ENCODE measurements at places on chromosomes 5 and 9.

- DNase-seq = no peak
These were observed 267.3 kb downstream of the COX7C start for GRCh38 chr5:86885011-86885410.

- DNase-seq = no peak
These were observed 328.8 kb downstream of the GADD45G start for GRCh38 chr9:89933578-89933977.

GRCh38 chr5:1098986-1099597, 12.8 kb downstream of the SLC12A7 start:
- DNase-seq = no peak

- DNase-seq = no peak
These were observed 997.1 kb upstream of the ARRDC3 start for GRCh38 chr5:92380069-92380770.

GRCh38 chr9:126684965-126685465, 71.3 kb downstream of the LMX1B start:
- DNase-seq = no peak

DNA sequence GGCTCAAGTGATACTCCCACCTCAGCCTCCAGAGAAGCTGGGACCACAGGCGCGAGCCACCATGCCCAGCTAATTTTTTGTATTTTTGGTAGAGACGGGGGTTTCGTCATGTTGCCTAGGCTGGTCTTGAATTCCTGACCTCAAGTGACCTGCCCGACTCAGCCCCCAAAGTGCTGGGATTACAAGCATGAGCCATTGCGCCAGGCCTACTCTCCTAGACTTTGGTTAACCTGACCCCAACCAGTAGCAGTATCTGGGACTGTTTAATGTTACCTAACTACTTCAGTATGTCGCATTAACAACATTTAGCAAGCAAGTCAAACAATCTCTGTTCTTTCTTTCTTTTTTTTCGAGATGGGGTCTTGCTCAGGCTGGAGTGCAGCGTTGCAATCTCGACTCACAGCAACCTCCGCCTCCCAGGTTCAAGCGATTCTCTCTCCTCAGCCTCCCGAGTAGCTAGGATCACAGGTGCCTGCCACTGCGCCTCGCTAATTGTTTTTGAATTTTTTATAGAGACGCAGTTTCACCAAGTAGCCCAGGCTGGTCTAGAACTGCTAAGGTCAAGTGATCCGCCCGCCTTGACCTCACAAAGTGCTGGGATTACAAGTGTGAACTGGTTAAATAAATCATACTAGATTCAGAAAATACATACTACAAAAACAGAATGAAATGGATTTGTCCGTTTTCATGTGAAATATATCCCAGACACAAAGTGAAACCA, 2.0 kb downstream of the AK3 start:
- no peak for DNase-seq

DNA sequence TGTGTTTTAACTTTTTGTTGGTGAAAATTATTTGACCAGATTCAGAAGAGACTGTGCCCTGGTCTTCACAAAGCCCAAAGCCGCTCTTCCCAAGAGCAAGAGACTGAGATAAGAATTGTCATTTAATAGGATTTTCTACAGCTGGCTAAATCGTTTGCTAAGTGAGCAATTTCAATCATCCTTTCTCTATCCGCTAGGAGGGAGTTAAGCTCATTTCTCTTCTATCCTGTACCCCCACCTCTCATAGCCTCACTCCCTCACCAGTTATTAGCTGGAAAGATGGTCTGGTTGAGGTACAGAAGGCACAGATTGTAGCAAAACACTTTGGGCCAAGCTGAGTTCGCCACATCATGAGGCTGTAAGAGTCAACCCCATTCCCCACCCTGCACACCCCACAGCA, 43.0 kb upstream of the SIL1 start:
- no peak for DNase-seq

- no peak for DNase-seq
These were observed 895.9 kb upstream of the CDH10 start for GRCh38 chr5:25540628-25541027.

DNA sequence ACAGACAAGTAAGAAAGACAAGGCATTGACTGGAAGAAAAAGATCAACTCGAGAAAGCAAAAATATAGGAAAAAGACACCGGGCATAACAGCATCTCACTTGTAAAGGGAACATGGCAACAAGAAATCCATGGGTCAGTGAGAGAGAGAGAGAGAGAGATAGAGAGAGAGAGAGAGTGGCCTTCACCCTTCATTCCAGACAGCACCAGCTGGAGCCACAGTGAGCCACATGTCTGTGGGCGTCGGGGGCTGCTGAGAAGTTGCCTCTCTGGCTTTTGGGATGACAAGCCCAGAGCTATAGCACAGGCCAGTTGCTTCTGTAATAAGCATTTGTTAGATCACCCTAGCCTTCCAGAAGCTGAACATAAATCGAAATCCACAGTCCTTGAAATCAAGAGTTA, 20.3 kb upstream of the ENC1 start:
- no peak for DNase-seq

DNA sequence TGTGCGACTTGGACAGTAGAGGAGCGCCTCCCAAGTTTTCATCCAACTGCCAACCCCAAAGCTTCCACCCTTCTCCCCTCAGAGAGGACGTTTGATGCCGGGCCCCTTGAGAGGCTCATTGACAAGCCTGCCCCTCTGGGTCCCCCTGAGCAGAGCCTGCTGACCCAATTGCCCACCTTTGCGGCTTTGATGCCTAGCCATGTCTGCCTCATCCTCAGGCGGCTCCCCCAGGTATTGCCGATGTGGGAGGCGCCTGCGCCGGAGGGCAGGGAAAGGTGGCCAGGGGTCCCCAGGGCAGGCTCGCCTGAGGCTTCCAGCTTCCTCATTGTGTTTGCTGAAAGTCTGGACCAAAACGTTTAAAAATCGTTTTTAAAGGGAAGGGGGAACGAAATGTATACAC, 1.4 kb downstream of the ODF2 start:
- DNase-seq = no peak

DNA sequence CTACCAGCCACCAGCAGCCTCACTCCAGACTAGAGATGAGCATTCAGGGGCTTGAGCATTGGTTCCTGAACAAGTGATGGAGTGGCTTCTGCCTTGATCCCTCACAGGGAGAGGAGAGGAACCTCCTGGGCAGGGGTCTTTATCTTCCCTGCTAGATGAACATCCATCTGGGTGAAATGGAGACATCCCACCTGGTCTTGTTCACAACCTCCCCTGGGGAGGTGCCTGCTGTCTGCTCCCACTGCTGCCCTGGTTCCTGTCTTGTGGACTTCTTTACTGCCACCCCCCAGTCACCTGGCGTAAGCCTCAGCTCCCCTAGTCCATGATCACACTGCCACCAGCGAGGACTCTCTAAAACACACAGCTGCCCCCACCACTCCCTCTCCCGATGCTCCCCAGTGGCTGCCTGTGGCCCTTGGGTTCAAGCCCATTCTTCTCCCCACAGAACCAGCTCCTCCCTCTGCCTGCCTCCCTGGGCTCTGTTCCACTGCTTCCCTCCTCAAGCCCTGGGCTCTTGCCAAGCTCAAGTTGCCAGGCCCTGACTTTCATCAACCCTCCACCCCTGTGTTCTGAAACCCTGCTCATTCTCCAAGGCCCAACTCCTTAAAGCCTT, 51.5 kb downstream of the COL15A1 start:
- DNase-seq = no peak

DNA sequence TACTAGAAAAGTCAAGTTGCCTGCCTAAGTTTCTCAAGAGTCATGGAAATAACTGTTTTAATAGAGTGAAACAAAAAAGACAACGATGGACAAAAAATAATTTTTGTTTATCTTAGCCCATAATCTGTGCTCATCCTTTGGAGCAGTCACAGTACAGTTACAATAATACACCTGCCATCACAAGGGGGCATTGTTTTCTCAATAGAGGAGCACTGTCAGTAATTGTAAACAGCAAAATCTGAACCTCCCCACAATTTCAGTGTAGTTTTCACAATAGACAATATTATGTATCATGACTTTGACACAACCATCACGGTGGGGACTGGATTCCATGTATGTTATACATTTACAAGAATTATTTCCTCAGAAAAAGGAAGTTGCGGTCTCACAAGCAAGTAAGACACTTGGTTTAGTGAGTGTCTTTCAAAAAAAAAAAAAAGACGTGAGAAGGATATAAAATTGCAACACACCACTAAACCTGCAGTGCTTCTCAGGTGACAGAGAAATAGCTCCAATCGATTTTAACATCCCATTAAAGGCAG, 586.3 kb downstream of the PTPRD start:
- DNase-seq = no peak

GRCh38 chr5:102324714-102325113, 28.6 kb upstream of the SLCO4C1 start:
- DNase-seq = no peak

DNA sequence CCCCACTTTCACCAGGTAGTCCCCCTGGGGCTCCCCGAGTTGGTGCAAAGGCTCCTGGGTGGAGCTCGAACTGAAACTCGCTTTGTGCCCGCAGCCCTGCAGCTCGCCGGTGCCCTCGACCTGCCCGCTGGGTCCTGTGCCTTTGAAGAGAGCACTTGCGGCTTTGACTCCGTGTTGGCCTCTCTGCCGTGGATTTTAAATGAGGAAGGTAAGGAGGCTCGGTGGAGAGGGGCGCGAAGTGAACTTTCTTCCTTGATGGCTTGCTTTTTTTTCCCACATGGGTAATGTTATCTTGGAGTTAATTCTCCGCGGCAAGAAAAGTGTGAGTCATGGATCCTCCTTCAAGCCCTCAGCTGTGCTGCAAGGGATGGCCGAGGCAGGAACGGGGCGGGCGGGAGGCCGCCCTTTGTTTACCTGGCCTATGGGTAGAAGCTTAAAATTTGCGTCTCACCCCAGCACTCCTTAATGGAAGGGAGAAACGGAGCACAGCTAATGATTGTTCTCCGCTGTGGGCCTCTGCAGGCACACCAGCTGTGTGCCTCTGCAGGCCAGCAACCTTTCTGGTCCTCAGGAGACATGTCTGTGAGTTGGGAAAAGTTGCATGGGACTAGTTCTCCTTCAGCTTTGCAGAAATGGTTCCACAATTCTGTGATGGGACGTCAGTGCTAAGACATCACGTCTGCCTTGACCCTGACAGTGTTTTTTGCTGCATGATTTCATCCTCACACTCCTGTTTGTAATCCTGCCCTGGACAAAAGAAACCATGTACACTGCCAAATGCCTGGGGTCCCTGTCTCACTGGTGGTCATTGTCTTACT, 1.1 kb downstream of the MAMDC2 start:
- no peak for DNase-seq

DNA sequence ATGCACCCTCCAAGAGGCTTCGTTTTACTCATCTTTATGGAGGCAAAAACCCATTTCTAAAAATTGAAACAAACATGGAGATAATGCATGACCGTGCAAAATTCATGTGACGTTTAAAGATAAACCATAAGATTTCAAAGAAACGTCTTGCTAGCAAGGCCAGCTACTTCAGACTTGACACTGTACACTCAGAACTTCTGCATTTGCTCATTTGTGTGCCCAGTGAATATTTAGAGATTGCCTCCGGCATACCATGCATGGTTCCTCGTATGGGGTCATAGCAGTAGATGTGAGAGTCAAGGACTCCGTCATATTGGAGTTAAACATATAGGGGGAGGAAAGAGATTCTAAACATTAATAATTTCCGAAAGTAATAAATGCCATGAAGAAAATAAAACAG, 78.6 kb upstream of the NEURL1B start:
- DNase-seq = no peak

DNA sequence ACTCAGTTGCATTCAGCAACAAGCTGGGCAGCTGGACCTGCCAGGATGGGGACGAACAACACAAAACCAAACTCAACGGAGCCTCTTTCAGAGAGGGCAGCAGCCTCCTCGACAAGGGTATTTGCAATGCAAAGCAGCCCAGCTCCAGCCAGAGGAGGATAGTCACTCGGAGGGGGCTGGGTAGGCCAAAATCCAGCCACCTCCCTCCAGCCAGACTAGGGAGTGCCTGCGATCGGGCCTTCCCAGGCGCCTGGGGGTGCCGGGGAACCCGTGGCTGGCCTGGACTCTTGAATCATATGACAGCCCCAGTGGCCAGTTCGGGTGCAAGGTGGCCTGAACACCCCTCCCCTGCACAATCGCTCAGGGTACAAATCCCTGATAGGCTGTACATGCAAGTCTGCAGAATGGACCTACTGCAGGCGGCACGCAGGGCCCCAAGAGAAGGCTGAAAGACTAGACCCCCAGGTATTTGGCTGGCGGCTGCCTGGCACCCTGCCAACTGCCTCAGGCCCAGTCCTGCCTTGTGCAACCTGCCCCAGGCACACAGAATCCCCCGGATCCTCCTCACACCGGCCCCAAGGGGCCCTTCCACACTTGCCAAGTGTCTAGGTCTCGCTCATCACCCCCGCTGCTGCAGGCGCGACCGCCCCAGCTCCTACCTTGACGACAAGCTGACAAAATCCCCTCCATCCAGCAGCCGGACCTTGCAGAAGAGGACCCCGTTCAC, 1.3 kb downstream of the EEIG1 start:
- DNase-seq = no peak

DNA sequence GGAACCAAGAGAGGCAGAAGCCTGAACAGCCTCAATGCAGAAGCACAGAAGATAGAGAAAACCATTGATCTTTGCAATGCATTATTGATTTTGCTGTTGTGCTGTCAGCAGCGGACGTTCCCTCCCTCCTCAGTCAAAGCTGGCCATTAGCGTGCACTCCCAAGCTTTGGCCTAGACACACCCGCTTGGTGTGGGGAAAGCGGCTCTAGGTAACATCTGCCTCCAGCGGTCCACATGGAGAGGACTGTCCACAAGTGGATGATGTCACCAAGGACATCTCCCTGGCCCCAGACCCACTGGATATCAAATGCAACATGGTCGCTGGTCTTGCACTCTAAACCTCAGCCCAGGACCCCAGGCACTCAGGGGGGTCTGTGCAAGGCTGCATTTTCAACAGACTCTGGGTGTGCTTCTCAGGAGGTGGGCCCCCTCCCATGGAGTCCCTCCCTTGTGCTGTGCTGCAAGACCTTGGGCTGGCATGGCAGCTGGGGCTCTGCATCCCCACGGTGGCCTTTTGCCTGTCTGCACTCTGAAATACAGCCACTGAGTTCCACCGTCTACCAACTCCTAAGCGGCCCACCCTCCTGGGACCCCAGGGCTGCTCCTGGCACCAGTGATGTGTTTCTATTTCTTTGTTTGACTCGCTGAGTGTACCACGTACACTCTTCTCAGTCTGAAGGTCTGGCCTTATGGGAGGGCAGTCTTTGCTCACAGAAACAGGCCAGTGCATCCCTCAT, 1.9 kb downstream of the SEMA4D start:
- no peak for DNase-seq

GRCh38 chr9:89657295-89657694, 52.5 kb downstream of the GADD45G start:
- DNase-seq = no peak

GRCh38 chr5:127423173-127423798, 94.2 kb upstream of the PRRC1 start:
- DNase-seq = no peak

- peak; percentile 69 for DNase-seq
These were observed 26.1 kb upstream of the ANXA2R start for GRCh38 chr5:43065948-43066798.
